ENCODE measurements at places on chromosomes 7 and 10. TPM values are rescaled to one million over a fixed set of nuclear protein-coding genes. Genes with fewer than 3 reads are reported as not detected.

GRCh38 chr10:6401558-6402348, 178.3 kb downstream of the PRKCQ start:
- peak; percentile 49 for DNase-seq

- no peak for DNase-seq
These were observed at the start of gene EZH2 for GRCh38 chr7:148884049-148884298. TSS of gene EZH2 (minus strand) at chr7:148884291. CDS start at chr7:148847298, 36,993 bp downstream.

DNA sequence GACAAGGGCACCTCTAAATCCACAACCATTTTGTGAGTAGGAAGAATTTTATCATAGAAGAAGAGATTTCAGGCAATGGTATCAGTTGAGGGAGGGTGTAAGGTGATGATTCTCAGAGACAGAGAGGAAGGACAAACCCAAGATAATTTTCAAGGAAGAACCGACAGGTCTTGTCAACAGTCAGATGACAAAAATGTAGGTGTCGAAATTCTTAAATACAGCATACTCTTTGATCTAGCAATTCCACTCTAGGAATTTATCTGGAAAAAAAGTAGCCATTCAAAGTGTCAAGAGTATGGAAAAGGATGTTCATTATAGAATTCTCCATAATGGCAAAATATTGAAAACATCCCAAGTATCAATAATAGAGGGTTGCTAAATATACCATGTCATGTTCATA, 14.2 kb upstream of the PDLIM1 start:
- no peak for DNase-seq

Gene GNG11
- 32.2 TPM for total RNA-seq

Gene C10orf105
- 0.42 TPM for total RNA-seq

DNA sequence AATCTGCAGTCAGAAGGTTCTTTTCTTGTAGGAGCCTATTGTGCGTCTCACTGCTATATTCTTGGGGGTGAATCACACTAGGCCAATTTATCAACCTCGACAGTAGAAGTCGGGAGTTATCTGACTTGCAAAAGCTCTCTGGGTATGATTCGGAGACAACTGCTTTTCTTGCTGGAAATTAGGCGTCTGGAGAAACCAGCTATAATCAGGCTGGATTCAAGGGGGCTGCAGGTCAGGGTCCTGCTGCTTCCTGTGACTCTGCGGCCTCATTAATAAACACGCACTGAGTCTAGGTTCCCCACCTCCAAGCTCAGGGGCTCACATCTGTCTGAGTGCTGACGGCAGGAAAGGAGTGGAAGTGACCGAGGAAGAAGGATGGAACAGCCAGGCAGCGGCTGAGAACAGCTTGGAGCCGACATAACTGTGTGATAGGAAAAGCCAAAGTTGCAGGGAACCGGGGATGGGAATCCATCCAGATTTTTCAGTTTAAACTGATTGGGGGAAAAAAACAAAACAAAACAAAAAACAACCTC, 184.6 kb downstream of the FANK1 start:
- no peak for DNase-seq

Gene ANTXRL
- total RNA-seq = 0.57 TPM

DNA sequence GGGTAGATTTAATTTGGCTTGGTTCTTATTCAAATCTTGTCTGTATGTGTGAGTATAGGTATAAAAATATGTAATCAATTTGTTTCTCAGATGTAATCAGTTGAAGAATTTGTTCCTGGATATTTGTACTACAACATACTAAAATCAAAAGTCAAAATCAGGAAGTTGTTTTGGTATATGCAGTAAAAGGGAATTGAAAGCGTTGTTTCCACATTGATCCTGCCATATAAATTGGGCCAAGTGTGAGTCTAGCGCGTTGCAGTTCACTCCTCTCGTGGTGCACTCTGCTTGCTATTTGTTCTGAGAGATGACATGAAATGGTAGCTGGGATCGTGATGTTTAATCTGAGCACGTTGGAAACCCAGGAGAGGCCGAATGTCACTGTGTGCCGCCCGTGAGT, 55.9 kb downstream of the SHH start:
- no peak for DNase-seq

- DNase-seq = no peak
These were observed 11.3 kb downstream of the TNS3 start for GRCh38 chr7:47570649-47571050.

- no peak for DNase-seq
These were observed 28.5 kb upstream of the CXCL12 start for GRCh38 chr10:44413416-44413815.

- no peak for DNase-seq
These were observed 109.3 kb downstream of the UBE2H start for GRCh38 chr7:129843365-129843898.

DNA sequence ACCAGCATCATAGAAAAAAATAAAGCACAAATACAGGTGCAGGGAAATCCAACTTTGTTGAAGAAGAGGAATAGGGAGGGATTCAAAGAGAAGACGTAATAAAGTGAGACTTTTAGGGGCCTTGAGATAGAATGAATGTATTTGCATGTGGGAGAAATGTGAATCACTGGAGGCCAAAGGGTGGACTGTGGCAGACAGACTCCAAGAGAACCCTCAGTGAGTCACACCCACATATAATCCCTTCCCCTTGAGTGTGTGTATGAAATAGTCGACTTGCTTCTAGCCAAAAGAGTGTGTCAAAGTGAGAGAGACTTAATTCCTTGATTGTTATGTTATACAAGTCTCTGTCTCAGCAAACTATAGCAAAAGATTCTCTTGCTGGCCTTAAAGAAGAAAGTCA, 101.3 kb upstream of the GHITM start:
- DNase-seq = no peak

Gene SLC4A2
- 22.9 TPM for total RNA-seq

Gene RADIL
- total RNA-seq = 0.19 TPM

Gene NUDT1
- 105 TPM for total RNA-seq

DNA sequence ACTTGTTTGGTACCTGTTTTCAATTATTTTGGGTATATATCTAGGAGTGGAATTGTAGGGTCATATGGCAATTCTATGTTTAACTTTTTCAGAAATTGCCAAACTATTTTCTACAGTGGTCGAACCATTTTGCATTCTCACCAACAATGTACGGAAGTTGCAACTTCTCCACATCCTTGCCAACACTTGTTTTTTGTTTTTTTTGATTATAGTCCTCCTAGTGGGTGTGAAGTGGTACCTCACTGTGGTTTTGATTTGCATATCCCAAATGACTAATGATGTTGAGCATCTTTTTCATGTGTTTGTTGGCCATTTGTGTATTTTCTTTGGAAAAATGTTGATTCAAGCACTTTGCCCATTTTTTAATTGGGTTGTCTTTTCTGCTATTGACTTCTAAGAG, 122.1 kb downstream of the RPS24 start:
- DNase-seq = no peak

DNA sequence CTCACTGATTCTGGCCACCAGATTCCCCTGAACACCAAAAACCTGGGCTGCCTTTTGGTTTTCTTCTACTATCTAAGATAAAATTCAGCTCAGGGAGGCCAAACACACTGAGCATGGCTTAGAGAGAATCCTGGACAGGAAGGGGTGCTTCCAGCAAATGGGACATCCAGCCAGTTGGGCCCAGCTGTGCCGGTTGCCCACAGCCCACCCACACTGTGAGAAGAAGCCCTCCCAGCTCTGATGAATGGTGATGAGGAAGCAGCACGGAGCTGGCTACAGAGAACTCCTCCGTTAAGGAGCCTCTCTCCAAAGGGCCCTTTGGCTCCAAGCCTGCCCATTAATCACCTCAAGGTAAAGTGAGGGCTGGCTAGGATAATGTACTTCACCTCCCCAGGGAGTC, 15.9 kb downstream of the LRRC18 start:
- DNase-seq = no peak

Gene NUTM2D
- 3.3 TPM for total RNA-seq

DNA sequence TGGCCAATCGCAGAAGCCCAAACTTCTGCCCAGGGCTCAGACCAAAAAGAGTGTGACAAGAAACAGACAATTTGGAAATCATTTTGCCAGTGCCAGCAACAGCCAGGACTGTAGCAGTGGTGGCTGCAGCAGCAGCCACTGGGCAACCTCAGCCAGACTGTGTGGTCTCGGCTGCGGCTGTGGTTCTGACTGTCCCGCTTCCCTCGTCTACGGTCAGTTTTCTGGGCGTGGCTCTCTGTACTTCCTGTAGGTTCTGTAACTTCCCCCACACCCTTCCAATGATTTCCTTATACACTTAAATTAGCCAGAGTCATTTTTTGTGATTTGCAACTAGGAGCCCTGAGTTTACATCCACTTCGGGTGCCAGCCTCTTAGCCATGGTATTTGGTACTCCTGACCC, 39.9 kb downstream of the CYTH3 start:
- DNase-seq = no peak

Gene PTF1A
- not detected for total RNA-seq

DNA sequence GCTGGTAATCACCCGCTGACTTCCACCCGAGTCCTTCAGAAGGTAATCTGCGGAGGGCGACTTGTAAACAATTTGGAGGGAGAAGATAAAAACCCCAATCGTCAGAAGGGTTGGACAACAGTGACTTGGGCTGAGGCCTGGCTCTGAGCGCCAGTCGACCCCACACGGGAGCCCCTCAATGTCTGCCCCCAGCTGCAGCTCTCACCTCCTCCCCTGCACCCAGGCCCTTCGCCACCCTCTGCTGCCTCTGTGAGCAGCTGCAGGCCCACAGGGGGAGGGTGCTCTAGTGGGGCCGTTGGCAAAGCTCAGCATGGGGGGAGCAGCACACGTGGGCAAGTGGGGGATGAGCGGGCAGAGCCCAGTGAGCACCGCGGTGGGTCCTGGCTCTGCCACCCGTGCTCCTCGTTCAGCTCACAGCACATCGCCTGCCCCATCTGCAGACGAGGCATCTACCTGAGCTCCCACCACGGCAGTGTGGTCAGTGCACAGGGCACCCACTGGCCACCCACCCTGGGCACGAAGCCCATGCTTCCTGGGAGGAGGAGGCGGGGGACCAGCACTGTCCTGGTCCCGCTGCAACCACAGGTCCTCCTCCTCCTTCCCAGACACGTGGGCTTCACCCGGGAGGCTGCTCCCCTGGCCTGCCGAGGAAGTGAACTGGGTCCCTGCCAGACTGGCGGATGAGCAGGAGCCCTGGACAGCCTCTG, 280.5 kb downstream of the ELFN1 start:
- no peak for DNase-seq

Gene CDC14C
- total RNA-seq = not detected

- no peak for DNase-seq
These were observed 320.3 kb downstream of the CCDC3 start for GRCh38 chr10:12681252-12681651.

- DNase-seq = no peak
These were observed 28.5 kb upstream of the CAMK1D start for GRCh38 chr10:12320892-12321291.

Gene FXYD4
- total RNA-seq = 0.14 TPM

DNA sequence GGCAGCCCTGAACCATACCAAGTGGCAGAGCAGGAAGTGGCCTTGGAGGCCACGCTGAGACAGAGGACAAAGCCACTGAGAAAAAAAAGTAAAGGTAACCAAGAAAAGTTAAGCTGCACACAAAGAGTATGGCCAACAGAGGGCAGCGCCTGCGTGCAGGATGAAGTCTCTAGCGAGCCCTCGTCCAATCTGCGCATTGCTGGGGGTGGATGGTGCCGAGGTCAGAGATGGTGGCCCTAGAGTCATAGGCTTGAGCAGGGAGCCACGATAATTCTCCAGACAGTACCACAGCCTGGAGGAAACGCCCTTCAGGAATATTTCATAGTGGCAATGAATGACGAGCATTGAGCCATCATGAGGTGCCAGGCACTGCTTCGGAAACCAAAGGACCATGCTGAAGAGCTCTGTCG, 9.7 kb downstream of the ATP6V0E2 start:
- DNase-seq = no peak

Gene ELN
- 5.2 TPM for total RNA-seq

Gene NPC1L1
- total RNA-seq = under 0.01 TPM

- DNase-seq = no peak
These were observed 30.2 kb upstream of the CYP26C1 start for GRCh38 chr10:93030409-93030808.

GRCh38 chr7:77351539-77352004, 64.6 kb downstream of the GSAP start:
- peak; percentile 70 for DNase-seq

- no peak for DNase-seq
These were observed 955.7 kb upstream of the ZNF722 start for GRCh38 chr7:63042730-63043511.

Gene CUZD1
- total RNA-seq = 1.1 TPM

DNA sequence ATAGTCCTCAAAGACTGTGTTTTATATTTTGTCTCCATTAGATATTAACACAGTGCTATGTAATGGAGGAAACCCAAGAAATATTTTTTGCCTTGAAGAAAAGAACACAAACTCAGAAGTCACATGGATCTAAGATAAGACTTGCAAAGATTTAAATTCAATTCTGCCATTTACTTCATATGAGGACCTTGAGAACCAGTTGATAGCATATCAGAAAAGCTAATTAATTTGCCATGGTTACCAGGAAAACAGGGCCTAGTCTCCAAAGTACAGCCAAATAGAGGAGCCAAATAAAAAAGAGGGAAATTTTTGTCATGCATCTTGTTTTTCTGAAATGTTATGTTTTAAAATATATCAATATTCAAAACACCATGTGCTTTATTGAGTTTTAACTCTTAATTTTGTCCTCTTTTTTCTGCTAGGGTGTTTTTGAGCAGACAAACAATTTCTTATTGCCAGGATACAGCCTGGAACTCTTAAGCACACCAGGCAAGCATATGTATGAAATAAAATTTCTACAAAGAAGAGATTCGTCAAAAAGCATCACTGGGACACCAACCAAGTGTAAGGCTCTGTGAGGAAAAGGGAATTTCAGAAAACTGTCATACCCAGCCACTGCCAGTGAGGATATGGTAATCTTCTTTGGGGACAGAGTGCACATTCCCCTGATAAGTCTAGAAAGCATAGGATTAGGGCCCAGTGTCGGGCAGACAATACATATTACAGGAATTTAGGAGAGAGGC, 10.6 kb upstream of the TOMM7 start:
- no peak for DNase-seq

DNA sequence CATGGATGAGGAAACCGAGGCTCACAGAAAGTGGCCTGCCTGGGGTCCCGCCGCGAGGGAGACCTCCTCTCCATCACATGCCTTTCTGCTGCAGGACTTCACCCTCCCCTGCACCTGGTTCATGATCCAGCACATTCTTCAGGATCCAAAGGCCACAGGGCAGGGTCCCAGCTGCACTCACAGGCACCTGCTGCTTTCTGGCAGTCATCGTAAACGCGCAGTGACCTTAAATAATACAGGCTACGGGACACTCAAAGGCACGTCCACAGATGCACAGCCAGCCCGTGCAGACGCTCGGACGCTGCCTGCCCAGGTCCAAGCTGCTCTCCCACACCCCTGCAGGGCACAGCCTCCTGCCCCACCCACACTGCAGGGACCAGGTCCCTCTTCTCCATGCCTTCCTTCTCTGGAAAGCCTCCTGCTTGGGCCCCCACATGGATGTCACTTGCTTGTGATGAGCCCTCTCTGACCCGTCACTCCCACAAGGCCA, 49.9 kb downstream of the CALML3 start:
- no peak for DNase-seq

All from thymus (tissue), 14 donors.